ENCODE measurements at places on chromosomes 7 and 10. TPM values are rescaled to one million over a fixed set of nuclear protein-coding genes. Genes with fewer than 3 reads are reported as not detected.

- DNase-seq = no peak
Observed at GRCh38 chr7:155198901-155199845, 98.5 kb upstream of the INSIG1 start.

GRCh38 chr7:64182036-64182790 is 24.8 kb upstream of the ZNF735 start:
- DNase-seq = no peak

Gene OR13A1
- not detected for total RNA-seq

Gene MKX
- total RNA-seq = 11.3 TPM

Gene PGAM1
- total RNA-seq = 172 TPM

DNA sequence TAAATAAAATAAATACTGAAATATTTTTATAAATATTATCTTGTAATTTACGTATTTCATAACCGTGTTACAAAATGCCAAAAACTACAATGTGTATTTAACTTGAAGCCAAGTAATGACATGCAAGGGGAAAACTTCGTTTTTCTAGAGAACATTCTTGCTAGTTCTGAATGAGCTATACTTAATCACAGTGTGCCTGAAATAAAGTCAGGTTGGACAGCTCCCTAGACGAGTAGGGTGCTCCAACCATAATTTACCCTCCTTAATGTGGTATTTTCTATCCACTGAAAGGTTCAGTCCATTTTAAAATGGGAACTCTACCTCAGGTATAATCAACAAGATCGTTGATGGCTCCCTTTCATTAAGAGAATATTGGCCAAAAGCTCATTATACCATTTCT is 194.5 kb upstream of the AHR start:
- no peak for DNase-seq

- no peak for DNase-seq
Observed at GRCh38 chr10:108187408-108188012, 1023.0 kb upstream of the SORCS1 start.

Gene SUPV3L1
- 28.4 TPM for total RNA-seq

Gene KIAA1217
- total RNA-seq = 15.7 TPM

- DNase-seq = no peak
Observed at GRCh38 chr7:81114633-81115032, 195.8 kb upstream of the SEMA3C start.

DNA sequence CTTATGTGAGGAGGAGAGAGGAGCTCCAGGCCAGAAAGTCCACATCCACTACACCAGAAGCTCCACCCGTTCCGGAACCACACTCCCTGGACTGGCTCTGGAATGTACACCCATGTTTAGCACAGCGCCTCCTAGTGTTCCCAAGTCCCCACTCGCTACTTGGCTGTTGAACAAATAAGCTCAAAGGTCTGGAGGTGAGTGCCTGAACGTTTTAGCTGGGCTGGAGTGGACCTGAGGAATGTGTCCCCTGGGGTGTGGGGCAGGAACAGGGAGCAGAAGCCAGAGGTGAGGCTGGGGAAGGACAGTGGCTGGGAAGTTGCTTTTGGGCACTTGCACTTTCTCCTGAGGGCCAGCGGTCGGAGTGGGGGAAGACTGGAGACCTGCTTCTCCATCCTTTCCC is 164.1 kb upstream of the CDCA7L start:
- no peak for DNase-seq

Gene FZD8
- 3.7 TPM for total RNA-seq

Measured in ovary (tissue), 10 donors.